Hematopoietic multipotent progenitor cell (in vitro differentiated cells): ENCODE measurements at places on chromosomes 5 and 9.
A peak's percentile ranks its signal among the peaks of the same experiment; 100 is the strongest.

GRCh38 chr5:74642543-74642863 lies 2.0 kb upstream of the ENC1 start:
- DNase-seq, result no peak

GRCh38 chr5:102715082-102715807 lies 39.9 kb upstream of the PAM start:
- DNase-seq, result no peak

GRCh38 chr5:17229313-17229712 lies 11.9 kb downstream of the BASP1 start:
- no peak for DNase-seq

- peak; percentile 30 for DNase-seq
These were observed 2.2 kb downstream of the NR2F1 start for GRCh38 chr5:93585041-93585766.

DNA sequence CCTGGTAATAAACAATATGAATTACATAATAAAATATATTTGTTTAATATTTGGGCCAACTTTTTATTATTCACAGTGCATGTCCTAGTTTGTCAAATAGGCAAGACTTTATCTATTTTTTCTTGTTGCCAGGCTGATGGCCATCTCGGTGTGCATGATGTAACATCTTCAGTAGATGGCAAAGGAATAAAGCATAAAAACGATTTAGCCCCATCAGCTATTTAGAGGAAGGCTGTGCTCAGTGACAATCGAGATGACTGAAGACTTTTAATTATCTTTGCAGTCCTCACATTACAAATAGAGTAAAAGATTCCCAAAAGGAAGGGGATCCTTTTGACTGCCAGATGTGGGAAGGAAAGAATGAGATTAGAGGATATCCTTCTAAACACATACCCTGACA lies 358.5 kb downstream of the PTPRD start:
- no peak for DNase-seq

DNA sequence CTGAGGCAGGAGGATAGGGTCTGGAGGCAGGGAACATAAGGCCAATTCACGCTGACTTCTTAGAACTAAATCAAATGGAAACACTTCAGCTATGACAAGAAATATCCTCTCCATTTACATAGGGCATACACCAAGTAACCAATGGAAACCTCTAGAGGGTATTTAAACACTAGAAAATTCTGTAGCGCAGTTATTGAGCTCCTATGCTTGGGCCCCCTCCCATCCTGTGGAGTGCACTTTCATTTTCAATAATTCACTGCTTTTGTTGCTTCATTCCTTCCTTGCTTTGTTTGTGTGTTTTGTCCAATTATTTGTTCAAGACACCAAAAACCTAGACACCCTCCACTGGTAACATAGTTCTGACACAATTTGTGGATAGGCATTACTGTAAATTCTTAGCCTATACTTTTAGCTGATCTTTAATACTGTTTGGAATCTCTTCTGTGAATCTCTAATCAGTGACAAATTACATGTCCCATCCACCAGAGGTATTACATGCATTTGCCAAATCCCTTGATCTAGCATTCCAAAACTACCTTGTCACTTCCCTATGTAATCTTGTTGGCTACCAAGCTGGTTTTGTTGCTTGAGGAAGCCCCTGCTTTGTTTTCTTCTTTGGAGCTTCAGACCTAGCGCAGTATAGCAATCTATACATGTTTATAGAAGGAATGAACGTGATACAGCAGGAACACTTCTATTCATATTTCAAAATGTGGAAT lies 61.6 kb downstream of the ST8SIA4 start:
- DNase-seq, result no peak

GRCh38 chr9:81410201-81410600 lies 279.1 kb downstream of the TLE1 start:
- DNase-seq, result no peak

GRCh38 chr9:108554831-108555230 lies 301.0 kb downstream of the ACTL7B start:
- no peak for DNase-seq

- no peak for DNase-seq
These were observed 852.7 kb upstream of the DMAC1 start for GRCh38 chr9:8652255-8652654.

DNA sequence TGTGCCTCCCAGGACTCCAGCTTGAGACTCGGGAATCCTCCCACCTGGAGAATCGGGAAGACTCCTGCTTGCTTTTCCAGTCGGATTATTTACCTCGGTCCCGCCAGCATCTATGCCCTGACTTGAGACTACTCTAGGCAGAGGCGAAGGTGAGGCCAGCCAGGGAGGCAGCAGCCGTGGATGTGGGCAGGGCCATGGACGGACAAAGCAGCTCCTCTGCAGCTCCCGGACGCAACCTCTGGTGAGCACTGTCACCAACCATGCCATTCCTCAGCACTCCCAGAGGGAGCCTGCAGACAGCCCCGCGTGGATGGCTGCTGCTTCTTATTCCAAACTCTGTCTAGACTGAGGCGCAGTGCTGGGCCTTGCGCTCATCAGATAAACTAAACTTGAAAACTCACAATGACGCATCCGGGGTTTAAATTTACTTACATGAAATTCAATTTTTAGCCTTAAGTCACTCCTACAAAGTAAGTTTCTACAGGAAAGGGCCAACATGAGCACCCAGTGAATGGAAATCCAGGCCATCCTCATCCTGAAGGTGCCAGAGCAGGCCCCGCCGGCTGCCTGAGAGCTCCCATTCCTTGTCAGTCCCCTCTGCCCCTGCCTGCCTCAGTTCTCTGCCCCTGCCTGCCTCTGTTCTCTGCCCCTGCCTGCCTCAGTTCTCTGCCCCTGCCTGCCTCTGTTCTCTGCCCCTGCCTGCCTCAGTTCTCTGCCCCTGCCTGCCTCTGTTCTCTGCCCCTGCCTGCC lies 17.8 kb downstream of the MED10 start:
- no peak for DNase-seq

DNA sequence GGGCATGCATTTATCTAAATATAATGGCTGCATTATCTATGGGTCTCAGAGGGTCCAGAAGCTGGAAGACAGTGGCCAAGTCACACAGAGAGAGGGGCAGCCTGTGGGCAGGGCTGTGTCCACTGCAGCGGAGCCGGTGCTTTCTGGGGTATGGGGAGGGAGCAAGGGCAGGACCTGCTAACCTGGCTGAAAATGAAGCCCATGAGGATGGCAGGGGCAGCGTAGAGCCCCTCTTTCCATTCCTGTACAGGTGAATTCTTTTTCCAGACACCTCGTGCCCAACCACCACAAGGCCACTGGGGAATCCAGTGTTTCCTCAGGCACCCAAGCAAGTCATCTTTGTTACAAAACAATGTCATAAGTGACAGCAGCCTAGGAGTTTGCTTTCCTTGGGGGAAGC lies 305.9 kb upstream of the IRX4 start:
- DNase-seq, result no peak

DNA sequence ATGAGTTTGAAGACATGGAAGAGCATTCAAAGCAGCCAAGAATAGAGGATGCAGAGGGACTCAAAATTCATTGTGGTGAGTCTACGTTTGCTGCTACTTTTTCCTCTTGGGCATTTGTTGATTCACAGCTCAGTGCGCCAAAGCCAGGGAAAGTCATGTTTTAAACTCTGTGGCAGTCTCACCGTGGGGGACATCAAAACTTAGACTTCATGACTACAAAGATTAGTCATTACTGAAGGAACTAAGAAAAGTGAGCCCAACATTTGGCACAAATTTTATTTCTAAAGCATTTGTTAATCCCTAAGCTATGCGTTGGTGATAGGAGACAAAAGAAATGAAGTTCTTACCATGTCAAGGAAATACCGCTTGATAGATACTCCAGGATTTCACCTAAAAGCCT lies 73.7 kb upstream of the MTAP start:
- DNase-seq, result no peak

GRCh38 chr9:137455359-137455991 lies 3.7 kb downstream of the NSMF start:
- DNase-seq, result no peak

DNA sequence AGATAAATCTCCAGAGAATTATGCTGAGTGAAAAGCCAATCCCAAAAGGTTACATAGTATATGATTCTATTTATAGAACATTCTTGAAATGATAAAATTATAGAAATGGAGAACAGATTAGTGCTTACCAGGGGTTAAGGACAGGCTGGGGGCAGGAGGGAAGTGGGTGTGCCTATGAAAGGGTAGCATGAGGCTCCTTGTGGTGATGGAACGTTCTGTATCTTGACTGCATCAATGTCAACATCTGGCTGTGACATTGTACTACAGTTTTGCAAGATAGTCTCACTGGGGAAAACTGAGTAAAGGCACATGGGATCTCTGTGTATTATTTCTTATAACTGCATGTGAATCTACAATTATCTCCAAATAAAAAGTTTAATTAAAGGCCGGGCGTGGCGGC lies 22.3 kb downstream of the ORM2 start:
- no peak for DNase-seq

DNA sequence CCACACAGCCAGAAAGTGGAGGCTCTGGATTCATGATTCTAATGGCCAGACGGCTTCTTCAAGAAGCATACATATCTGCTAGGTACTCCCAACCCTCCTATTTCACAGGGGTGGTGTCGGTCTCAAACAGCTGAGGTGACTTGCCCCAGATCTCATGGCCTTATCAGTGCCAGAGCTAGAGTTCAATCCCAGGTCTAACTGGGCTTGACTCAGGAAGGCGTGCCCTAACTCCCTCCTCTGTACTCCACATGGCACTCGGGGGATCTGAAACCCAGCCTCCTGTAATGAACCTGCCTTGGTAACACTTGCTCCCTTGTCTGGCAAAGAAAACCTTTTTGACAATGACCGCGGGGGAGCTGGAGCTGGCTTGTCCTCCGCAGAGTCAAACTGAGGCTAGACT lies 2.1 kb downstream of the QRFP start:
- no peak for DNase-seq

- no peak for DNase-seq
These were observed 22.1 kb upstream of the NDST1 start for GRCh38 chr5:150485693-150486401.

DNA sequence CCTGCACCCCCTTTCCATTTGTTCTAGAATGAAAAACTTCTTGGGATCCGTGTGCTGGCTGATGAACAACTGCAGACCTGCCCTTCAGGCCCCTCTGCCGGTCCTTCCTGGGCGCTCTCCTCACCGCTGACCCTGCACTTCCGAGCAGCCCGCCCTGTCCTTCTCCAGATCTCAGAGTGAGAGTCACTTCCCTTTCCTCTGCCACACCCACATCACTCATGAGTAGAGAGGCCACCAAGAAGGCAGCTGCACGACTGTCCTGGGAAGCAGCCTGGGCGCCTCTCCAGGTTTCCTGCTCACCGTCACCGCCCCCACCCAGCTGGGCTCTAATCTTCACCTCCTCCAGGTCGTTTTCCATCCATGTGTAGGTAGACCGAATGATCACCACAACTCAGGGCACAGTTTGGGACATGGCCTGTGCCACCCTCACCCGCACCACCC lies 35.0 kb upstream of the NSMF start:
- peak; percentile 10 for DNase-seq
